Stimulated activated CD8-positive, alpha-beta memory T cell treated with anti-CD3 and anti-CD28 coated beads, Interleukin-4, amount 100 ng/mL, for 4 hours (primary cell): ENCODE measurements at places on chromosomes 5 and 9.

GRCh38 chr5:68435611-68436010 lies 220.1 kb downstream of the PIK3R1 start:
- DNase-seq, result no peak

DNA sequence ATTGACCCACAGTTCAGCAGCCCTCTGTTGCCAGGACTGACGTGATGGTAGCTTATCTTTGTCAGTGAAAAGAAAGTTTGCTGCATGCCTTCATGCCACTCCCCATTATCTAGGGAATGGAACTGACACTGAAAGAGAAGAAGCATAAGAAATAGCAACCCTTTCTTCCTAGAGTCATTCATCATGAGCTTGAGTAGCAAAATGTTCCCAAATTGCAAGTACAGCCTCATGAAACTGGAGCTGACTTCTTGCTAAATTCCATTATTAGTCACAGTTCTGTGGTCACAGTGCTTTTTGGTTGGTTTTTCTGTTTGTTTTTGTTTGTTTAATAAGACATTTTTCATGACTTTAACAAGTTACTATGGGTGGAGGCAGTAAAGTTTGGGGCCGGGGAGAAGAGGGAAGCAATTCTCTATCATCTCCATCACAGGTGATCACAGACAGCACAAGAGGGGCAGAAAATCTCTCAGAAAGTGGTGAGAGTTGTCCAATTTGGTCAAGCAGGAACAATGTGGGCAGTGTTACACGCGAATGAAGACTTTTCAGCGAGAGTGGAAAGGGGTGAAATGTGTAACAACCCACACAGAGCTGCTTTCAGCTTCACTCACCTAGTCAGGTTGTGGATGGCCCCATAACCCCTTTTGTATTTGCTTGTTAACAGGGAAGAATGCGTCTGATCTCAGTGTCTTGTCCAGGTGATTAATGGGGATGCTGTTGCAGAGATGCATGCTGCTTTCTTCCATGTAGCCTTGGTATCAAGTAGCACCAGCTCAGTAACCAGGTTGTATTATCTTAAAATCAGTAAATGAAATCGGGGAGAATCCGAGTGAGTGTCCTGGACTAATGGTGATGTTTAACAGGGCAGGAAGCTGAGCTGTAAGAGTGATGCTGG lies 440.4 kb downstream of the DMRT2 start:
- no peak for DNase-seq

GRCh38 chr5:50958852-50959457 lies 292.5 kb downstream of the PARP8 start:
- DNase-seq, result no peak

DNA sequence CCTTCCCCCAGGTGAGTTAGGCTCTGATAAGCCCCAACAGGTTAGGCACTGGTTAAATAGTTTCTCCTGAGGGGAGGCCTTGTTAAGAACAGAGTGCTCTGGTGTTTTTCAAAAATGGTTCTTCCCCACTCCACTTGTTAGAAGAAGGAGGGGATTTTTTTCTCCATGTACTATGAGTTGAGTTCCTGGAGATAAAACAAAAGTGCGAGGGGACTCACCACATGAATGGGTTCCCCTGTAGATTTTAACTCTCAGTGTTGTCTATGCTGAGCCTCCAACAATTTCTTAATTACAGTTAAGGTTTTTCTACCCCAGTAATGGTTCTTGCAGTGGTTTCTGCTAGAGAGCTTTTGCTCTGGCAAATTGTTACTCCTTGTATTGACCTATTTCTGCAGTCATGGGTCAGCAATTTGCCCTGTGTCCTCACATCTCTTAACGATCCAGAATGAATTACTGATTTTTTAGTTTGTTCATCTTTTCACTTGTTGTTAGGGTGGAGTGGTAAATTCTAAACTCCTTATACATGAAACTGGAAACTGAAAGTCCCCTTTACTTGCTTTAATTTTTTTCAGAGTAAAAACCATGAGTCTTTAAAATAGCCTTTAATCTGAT lies 44.4 kb downstream of the SCAMP1 start:
- DNase-seq, result no peak

- no peak for DNase-seq
Observed at GRCh38 chr9:104835161-104835560, 71.2 kb downstream of the NIPSNAP3B start.

- DNase-seq, result no peak
Observed at GRCh38 chr5:79774171-79774854, 84.7 kb downstream of the CMYA5 start.

GRCh38 chr5:125160787-125161502 lies 414.5 kb upstream of the ZNF608 start:
- DNase-seq, result no peak

DNA sequence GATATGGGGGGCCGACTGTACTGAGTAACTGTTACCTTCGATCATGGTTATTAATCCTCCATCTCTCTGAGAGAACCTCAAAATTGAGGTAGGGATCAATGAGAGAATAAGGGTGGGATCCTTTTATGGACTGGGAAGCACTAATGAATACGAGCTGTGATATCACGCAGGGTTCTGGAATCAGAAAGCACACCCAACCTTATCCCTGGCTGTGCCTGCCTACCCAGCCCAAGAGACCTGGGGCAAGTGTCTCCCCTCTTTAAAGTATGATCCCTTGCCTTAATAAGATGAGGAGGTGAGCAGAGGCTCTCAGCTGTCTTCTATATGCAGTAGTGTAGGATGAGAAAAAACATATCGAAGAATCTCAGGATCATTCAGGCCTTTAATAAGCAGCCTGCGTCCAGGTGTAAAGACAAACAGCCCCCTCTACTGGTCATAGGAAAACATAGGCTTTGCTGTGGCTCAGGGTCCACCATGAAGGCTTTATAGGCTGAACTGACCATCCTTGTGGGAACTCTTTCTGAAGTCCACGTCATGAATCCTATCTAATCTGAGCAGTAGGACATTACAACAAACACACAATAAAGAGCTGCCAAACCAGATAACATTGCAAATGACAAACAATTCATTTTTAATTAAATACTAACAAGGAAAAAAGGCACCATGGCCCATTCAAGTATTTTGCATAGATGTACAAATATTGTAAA lies 16.8 kb downstream of the NIPAL4 start:
- DNase-seq, result no peak

GRCh38 chr9:71778085-71778484 lies 9.8 kb upstream of the CEMIP2 start:
- DNase-seq, result no peak
